ENCODE measurements at places on chromosomes 2 and 18.

GRCh38 chr18:72675394-72675793, 131.3 kb upstream of the CBLN2 start:
- no peak for DNase-seq

GRCh38 chr2:102748107-102748506, 13.7 kb upstream of the TMEM182 start:
- no peak for DNase-seq

GRCh38 chr2:3470166-3470651, 49.1 kb downstream of the ADI1 start:
- no peak for DNase-seq

DNA sequence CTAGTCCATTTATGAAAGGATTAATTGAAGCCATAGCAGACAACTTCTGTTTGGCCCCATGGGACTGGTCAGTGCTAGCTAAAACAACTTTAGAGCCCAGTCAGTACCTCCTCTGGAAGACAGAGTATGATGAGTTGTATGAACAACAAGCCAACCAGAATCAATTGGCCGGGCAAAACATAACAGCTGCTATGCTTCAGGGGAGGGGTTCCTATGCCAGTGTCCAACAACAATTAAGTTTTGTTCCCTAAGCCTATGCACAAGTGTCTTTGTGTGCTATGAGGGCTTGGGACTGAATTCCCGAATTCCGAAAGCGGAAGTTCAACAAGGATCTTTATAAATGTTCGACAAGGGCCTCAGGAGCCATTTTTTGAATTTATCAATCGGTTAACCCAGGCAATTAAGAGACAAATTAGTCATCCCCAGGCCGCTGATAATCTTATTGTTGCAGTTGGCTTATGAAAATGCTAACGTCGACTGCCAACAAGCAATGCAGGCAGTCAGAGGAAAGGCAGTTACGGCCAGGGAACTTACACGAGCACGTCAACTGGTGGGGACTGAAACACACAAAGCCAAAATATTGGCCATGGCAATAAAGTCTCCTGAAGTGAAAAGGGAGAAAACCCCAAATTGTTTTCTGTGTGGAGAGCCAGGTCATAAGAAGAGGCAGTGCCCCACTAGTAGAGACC, 57.9 kb downstream of the ZNF638 start:
- DNase-seq = no peak

DNA sequence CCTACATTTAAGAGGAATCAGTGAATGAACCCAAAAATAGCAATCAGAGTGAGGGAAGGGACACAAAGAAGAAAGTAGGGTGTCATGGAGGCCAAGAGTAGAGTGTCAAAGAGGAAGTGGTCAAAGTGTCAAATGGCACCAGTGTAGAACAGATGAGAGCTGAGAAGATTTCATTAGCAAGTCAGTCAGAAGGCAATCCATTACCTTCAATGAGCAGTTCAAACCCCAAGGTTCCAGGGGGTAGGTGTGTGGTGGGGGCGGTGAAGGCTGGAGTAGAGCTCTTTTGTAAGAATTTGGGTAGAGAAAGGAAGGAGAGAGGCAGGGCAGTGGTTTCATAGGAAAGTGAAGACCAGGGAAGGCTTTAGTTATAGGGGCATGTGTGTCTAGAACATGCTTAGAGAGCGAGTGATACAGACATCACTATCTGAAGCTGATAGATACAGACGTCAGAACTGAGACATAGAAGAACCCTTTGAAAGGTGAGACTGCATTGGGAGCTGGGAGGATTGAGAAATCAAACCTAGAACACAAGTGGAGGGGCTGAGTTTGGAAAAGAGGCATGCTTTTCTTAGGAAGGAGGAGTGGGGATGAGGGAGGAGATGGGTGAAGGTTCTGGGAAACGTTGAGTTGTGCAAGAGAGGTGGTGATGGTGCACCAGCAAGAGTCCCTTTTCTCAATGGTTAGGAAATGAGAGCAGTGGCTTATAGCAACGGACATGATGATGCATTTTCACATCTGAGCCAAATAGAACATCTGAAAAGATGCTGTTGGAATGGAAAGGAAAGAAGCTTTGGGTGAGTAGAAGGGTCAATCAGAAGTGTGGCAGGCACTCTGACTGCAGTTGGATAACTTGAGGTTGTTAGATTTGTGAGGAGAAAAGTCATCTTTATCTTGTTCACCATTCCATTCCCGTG, 48.9 kb upstream of the IL1RL1 start:
- DNase-seq = no peak

- DNase-seq = peak; percentile 44
Measured at GRCh38 chr2:237904831-237905599, 45.6 kb downstream of the RAMP1 start.
